SK-MEL-5 (cell line): ENCODE measurements at places on chromosomes 2 and 18. TPM values are rescaled to one million over a fixed set of nuclear protein-coding genes. Genes with fewer than 3 reads are reported as not detected.

DNA sequence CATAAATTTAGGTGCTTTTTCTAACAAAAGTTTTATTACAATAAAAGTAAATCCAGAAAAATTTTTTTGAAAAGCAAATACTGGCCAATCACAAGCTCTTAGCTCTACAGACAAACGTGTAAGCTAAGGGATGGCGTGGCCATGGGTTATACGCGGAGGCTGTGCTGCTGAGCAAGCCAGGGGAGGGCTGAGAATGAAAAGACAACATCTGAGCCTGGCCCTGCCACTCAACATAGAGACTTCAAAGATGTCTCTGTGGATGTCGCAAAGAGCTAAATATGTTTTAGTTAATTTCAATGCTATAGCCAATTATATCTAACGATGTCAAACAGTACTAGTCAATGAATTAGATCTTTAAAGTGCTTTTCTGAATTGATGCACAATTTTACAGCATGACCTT is 33.3 kb upstream of the NT5DC4 start:
- DNase-seq: no peak

Gene MAPRE3
- total RNA-seq: 3.5 and 4.0 TPM in 2 replicates

- no peak for DNase-seq
Measured at GRCh38 chr18:64639536-64639935, 490.6 kb upstream of the LINC00305 start.

DNA sequence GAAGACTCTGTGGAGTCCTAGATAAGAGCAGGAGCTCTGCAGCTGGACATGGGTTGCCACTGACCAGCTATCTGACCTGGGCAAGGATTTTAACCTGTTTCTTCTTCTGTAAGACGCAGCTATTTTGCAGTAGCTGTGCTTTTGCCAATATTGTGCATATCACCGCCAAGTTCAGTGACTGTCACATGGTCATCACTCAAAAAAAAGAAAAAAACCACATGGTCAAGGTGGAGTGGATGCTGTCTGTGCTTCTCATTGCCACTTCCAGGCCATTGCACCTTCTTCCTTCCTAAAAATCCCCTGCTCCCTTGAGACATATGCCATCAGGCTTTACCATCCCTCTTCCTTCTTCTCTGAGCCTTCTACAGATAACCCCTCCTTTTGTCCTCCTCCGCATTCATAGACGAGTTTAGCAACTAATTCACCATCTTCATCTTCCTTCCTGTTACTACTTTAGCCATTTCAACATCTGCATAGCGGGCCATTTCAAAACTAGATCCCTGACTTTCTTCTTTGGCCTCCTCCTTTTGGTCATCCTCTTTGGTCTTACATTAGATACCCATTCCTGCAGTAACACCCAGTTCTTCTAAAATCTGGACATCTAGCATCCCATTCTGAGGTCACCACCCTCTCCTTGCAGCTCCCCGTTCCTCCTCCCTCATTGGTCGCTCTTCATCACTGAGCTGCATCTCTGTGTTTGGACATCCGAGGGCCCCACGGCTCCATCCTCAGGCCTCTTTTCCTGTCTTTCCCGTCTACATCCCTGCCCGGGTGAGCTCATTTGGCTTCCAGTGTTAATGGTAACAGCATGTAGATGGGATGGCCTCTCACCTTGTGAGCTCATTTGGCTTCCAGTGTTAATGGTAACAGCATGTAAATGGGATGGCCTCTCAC is 17.8 kb downstream of the RNF144A start:
- no peak for DNase-seq

DNA sequence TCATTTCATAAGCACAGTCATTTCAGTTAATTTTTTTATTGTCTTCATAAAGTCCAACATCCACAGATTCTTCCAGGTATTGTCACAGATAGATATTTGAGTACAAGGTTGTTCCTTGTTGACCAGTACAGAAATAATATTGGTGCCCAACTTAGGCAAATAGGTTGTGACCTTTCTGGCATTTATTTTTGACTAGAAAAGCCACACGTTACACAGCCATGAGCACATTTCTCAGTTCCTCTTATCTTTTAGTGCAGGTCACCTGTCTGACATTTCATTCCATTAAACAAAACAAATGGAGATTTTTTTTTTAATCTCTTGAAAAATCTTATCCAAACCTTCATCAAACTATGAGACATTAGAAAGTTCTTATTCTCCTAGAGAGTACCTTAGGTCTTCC is 428.8 kb downstream of the ZNF521 start:
- no peak for DNase-seq

DNA sequence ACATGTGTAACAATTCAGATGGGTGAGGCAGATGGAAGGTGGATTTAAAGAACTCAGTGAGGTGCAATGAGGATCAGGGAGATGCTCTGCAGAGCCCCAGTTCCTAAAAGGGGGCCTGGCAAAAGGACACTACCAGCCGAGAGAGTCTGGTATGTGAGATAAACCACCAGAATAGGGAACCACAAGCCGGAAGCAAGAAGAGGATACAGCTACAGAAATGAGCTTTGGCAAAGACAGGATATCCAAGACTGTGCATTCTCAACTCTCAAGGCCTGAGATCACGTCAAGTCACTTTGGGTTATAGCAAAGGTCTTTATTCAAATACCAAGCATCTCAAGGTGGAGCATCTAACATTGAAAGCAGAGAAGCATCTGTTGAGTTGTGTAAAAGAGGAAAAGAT is 293.5 kb downstream of the ARHGAP15 start:
- no peak for DNase-seq

Gene SPHKAP
- total RNA-seq: not detected in 2 replicates

GRCh38 chr2:15768615-15769014 is 171.7 kb upstream of the MYCN start:
- no peak for DNase-seq

DNA sequence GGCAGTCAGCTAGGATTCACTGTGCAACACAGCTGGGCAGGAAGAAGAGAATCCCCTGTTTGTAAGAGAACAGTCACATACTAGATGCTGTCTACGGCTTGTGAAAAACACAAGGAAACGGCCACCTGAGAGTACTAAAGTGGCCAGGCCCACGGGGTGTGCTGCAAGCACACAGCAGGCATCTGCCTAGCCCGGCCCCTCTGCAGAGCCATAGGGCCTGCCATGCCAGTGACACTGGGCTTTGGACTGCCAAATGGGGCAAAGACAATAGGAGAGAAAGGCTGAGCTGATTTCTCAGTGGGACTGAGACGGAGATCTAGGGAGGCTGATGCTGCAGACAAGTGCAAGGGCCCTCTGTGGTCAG is 10.3 kb downstream of the TUBB6 start:
- DNase-seq: no peak

- DNase-seq: no peak
Measured at GRCh38 chr2:119846021-119846420, 86.3 kb downstream of the PTPN4 start.

Gene FOSL2
- 16.8 and 19.1 TPM in 2 replicates for total RNA-seq

DNA sequence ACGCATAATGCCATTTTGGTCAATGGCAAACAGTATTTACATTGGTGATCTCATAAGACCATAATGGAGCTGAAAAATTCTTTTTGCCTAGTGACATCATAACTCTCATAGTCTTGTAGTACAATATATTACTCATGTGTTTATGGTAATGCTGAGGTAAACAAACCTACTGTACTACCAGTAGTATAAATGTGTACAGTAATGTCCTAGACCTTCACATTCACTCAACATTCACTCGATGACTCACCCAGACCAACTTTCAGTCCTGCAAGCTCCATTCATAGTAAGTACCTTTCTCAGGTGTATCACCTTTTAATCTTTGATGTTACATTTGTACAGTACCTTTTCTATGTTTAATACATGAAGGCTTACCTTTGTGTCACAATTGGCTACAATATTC is 558.2 kb upstream of the PIK3C3 start:
- no peak for DNase-seq

GRCh38 chr2:104690255-104690984 is 163.5 kb upstream of the POU3F3 start:
- DNase-seq: no peak

DNA sequence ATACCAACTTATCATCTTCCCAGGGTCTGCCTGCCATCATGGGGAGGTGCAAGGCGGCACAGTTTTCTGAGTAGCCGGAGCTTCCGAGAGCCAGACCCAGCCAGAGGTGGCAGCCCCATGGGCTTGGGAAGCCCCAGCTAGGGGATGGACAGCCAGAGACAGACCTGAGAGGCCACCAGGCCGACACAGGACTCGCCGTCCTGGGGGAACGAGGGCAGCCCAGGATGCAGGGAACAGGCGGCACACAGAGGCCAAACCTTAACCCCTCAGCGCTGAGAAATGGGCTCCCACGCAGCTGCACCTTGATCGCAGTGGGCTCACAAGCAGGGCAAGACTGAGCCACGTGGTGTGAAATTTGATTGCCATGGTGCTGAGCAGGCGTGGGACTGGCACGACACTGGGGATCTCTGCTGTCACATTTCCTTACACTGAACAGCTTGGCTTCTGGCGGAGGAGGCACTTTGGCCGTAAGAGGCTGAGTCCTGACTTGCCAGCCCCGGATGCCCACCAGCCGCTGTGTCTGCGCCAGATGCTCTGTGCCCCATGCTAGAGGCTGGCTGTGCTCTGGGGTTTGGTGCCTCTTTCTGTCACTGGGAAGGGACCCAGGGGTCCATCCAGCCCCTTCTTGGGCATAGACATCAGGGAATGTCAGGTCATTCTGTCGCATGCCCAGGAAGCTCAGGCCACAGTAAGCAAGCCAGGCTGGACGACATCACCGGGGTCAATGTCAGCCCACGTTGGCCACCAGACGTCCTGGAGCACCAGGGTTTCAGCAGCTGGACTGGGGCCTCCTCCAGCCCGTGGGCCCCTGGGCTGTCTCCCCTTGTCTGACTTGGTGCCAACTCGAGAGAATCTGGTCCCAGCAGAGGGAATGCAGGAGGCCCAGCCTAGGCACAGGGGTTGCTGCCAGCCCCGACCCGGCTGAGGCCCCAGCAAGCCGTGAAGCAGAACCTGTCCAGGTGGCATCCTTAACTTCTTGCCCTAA is 312.1 kb upstream of the MYT1L start:
- DNase-seq: no peak

Gene MYO7B
- total RNA-seq: not detected in 2 replicates

- DNase-seq: no peak
Measured at GRCh38 chr18:55240978-55241377, 281.7 kb upstream of the CCDC68 start.

Gene UGP2
- 86.1 and 91.6 TPM in 2 replicates for total RNA-seq

DNA sequence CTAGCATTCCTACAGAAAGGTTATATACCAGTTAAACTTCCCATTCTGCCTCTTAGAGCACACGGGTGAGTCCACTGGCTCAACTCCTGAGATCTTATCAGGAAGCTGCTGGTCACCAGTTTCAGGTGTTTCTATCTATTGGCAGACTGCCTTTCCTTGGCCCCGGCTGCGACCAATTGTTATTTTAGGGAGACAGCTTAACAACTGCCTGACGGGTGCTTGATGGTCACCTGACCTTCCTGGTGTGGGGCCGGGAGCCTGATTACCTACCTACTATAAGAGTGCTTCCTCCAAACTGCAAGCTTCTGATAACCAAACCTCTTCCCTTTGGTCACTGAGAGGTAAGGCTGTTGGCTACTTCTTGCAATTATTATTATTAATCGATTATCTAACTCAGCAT is 122.1 kb upstream of the XIRP2 start:
- DNase-seq: no peak

Gene TUBA3E
- total RNA-seq: not detected in 2 replicates
